Jurkat, Clone E6-1 (cell line): ENCODE measurements at places on chromosomes 2 and 18.

DNA sequence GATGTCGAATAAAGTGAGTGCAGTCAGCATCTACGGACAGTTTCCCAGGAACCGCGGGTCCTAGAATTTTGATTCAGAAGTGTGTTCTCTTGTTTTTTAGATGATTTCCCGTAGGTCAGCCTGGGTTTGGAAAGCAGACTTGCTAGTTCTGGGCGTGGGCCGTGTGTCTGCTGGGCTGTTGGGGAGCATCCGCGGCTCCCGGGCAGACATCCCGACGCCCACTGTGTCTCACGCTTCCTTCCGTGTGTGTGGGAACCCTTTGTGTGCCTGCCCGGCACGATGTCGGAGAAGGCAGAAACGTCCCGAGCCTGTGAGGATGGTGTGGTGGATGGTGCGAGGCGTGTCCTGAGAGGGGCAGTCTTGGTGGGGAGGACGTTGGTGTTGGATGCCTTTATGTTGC lies 18.4 kb downstream of the CTDP1 start:
- DNase-seq: no peak

GRCh38 chr2:12930391-12930790 lies 213.7 kb downstream of the TRIB2 start:
- no peak for DNase-seq

DNA sequence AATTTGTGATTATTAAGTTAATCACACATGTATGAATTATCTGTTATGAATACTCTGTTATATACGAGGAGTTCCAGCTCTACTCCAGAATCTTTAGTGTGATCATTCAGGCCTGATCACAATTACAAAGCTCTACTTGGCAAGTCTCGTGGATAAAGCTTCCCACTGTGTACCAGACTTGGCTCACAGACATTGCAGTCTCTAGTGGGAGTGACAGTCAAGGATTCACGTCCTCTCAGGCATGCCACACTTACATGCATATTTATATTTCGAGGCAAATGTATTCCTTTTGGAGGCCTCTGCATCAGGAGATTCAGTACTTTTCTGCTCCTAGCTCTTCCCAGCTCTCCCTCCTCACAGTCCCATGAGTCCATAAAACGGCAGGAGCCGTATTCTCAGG lies 403.4 kb upstream of the CDH7 start:
- DNase-seq: no peak

DNA sequence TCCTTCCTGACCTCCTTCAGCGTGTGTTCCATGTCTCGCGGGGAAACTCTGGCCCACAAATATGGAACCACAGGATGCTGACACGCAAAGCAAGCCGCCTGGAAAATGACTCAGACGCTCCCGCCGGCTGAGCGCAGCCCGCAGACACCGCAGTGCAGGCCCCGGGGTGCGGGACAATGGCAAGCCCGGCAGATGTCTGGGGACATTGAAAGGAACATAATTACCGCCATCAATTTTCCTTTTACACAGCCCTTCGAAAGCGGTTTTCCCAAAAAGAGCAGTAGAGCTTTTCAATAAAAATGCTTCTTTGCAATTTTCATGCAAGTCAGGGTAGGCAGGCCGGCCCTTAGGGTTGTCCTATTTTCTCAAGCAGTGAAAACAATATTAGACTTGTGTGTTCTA lies 159.2 kb upstream of the SH3BP4 start:
- no peak for DNase-seq

DNA sequence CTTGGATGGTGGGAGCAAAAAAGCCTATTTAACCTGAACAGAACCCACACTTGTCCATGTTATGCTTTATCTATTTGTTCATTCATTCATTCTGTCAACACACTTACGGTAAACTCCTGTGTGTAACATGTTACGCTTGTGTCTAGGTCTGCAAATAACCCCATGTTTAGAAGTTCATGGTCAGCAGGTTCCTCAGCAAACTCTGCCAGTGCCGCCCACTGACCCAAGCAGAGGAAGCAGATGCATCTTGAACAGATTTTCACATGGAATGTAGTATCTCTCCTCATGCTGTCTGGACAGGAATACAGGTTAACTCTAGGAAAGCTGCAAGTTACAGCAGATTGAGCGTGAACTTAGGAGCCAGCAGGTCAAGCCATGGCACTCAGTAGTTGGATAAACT lies 213.7 kb upstream of the COPS8 start:
- DNase-seq: no peak

DNA sequence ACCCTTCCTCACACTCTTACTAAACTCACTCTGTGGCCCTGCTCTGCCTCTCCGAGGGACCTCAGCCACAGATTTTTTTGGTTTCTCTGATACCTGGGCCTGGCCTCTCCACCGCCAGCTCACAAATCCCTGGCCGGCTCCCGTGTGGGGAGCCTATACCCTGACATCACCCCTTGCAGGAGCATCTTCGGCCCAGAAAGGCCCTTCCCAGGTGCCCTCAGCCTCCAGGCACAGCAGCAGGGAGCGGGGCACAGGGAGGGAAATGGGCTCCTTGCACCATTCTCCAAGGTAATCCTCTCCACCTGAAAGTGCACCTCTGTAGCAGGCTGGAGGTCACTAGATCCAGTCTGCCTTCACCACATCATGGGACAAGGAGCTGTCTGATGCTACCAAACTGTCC lies 43.2 kb downstream of the CRACDL start:
- no peak for DNase-seq

DNA sequence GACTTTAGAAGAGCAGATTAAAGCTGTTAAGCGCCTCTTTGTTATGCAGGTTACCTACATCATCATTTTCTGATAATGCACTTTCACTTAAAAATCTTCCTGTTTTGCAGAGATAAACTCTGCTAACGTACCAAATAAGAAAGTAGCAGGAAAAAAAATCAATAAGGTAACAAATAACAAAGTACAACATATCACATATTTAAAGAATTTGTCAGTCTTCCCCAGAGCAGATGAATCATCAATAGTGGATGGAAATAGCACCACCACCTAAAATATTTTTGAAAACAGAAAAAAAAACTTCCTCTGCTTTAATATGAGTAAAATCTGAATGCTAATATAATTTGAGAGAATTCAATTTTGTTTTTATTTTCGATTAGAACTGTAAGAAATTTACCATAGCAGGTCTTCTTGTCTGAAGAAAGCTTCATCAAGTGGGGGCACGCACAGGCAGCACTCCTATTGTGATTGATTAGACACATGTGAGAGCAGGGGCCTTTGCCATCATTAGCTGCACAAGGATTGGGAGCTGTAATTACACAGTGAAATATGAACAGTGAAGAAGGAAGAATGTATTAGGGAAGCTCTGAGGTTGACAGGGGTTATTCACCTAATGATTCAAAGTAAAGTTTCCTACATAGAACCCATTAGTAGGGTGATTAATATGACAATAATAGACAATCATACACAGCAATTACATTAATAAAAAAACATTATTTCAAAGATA lies 1279.4 kb downstream of the LRP1B start:
- DNase-seq: no peak

GRCh38 chr2:179543361-179543901 lies 278.8 kb upstream of the SESTD1 start:
- no peak for DNase-seq

GRCh38 chr2:107542314-107542740 lies 284.4 kb upstream of the RGPD4 start:
- no peak for DNase-seq

DNA sequence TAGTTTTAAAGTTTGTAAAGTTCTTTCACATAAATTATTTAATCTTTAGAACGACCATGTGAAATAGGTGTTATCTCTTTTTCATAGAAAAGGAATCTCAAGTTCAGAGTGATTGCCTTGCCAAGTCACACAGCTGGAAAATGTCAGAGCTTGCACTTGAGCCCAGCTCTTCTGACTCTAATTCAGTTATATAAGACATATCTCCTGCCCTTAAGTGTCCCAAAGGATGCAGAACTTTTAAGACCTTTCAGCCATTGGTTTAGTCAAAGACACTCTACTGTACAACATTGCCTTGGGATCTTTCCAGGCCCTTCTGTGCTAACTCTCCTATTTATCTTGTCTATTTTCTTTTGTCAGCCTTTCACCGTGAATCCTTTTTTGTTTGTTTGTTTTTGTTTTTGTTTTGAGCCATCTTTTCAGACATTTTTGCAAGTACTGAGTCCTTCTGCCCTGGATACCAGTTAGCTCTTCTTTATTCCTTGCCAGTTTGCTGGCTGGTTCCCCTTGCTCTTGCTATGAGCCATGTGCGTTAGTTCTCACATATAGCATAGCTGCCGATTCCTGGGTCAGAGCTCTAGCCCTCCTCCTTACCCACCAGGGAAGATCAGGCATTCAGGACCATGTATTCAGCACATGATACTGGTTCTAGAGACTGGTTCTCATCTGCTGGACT lies 160.0 kb upstream of the MYO3B start:
- DNase-seq: no peak

- no peak for DNase-seq
Measured at GRCh38 chr2:159828738-159829137, 30.7 kb upstream of the CD302 start.

DNA sequence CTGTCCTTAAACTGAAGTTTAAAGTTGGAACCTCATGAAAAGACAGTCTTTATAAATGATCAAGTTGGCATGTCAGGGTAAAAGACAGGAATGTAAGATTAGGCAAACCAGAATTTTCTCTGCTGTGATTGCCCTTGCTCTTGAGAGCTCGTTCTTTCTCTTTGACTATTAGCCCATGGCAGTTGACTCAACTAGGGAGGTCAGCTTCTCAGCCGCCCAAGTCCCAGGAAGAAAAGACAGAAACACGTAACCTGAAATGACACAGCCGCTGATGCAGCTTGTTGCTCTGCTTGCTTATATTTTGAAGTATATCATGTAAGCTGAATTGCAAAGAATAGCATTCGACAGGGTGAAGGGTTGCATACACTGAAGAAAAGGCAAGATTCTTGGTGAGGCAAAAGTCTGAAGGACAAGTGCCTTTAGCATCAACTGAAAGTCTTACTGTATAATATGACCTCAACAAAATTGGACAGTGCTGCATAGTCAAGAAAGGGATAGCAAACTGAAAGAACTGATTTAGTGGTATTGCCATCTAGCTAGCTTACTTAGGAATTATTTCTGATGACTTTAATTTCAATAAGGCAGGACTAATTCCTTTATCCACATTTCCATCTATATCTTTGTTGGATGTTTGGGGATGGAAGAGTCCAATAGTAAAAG lies 54.7 kb downstream of the ARHGAP15 start:
- no peak for DNase-seq

DNA sequence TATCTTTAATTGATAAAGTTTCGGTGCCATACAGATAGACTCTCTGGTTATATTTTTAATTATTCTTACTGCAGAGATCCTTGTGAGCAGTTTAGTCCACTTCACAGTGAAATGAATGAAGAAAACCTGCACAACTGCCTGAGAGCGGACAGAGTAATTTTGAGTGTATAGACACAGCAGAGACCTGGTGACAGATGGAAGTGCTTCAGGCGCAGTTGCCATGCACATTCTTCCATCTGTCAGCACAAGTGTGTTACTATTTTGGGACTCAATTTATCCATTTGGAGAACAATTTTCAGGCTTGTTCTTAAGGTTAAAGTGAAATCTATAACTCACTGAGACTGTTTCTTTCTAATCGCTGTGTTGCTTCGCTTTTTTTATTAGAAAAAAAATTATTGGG lies 147.8 kb upstream of the SPHKAP start:
- no peak for DNase-seq

DNA sequence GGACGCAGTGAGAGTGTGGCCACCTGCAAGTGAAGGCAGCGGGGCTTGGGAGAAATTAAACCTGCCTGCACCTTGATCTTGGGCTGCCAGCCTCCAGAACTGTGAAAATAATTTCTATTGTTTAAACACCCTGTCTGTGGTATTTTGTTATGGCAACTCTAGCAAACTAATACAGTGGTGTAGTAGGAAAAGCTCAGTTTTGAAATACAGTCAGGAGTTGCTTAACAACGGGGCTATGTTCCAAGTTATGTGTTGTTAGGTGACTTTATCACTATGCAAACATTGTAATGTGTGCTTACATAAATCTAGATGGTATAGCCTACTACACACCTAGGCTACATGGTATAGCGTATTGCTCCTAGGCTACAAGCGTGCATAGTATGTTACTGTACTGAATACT lies 93.4 kb upstream of the FN1 start:
- no peak for DNase-seq

DNA sequence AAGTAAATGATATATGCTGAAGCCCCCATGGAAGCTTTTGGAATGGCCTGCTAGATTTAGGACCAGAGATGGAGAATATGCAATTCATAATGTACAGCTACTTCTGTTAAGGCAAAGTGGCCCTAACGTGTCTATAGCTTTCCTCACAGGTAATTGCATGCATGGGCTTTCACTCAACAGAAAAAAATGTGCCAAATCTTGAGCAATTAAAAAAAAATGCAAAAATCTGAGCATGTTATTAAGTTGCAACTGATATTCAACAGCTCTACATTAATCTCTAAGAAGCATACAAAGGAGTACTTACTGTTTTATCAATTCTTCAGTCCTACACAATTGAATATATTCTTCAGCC lies 79.6 kb downstream of the EFEMP1 start:
- no peak for DNase-seq
